SJSA1 (cell line): ENCODE measurements at places on chromosomes 2 and 18. TPM values are rescaled to one million over a fixed set of nuclear protein-coding genes. Genes with fewer than 3 reads are reported as not detected.

GRCh38 chr2:132515010-132515409, 98.4 kb downstream of the GPR39 start:
- no peak for DNase-seq

DNA sequence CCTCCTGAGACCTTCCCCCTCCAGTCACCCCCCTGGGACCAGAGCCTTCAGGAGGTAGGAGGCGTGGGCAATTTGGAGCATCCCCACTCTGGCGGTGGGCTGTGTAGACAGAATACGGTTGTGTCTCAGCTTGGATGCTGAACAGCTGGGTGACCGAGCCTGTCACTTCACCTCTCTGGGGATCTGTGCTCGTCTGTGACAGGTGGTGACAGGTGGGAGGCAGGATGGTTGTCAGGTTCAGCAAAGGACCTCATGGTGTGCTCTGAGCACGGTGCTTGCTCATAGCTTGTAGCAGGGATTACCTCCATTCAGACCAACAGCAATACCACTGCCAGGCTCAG, 186.5 kb upstream of the HS6ST1 start:
- DNase-seq: peak; percentile 35

DNA sequence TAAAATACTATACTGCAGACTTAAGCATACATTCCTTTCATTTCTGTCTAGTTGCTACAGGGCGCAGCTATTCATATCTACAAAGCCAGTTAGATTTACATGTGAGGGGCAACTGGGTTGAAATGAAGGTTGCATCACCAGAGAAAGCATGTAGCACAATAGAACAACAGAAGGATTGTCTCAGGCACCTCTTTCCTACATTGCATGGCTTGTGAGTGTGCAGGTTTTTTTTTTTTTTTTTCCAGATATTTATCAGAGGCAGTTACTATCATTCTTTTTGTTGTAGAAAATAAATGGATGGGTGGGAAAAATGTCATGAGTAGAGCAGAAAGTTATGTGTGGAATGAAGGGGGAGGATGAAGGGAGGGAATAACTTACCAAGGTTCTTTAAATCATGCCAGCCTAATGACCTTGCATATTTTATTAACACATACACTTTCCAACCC, 86.8 kb downstream of the ERBB4 start:
- peak; percentile 80 for DNase-seq

GRCh38 chr2:129737660-129738527, 241.6 kb upstream of the RAB6C start:
- DNase-seq: no peak

The FAM124B gene
- total RNA-seq: not detected in 2 replicates

The MOCOS gene
- total RNA-seq: 0.16 and 0.34 TPM in 2 replicates
